ENCODE measurements at places on chromosomes 4 and X.
A peak's percentile ranks its signal among the peaks of the same experiment; 100 is the strongest.

DNA sequence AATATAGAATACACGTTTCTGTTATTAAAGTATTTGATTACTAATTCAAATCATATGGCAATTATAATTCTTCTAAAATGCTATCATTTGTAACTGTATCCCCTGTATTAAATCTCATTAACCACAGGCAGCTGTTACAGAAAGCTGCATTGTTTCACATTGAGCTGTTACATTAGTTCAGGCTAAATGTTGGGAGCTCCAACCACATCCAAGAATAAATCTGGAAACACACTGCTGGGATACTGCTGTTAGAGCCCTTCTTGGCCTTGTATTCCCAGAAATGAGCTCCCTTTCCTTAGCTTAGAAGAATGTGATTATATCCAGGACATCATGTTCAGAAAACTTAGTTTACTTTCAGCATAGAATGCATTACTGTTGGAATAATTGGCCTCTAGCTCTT is 48.2 kb downstream of the GUCY1B1 start:
- no peak for DNase-seq

DNA sequence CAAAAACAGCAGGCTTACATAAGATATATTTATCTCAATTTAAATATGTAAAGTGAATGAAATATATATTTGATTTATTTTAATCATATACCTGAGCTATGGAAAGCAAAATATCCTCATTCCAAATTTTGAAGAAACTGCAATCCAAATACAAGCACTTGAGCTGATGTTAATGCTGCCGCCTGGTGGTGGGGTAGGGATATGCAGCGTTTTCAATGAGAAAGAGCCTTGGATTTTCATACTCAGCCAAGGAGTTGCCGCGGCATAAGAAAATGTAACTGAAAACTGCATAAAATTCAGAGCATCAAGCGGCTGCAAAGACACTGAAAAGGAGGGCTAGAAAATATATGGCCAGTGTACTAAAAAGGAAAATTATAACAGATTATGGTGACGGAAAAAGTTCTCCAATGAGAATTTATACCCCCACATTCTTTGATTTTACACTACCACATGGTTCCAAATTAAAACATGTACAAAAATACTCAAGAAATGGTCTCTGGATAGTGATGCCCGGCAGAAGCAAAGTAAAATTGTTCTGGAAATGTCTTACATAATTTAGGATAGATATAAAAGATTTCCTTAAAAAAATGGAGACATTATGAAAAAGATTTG is 660.3 kb upstream of the PITX2 start:
- DNase-seq, result peak; percentile 12

DNA sequence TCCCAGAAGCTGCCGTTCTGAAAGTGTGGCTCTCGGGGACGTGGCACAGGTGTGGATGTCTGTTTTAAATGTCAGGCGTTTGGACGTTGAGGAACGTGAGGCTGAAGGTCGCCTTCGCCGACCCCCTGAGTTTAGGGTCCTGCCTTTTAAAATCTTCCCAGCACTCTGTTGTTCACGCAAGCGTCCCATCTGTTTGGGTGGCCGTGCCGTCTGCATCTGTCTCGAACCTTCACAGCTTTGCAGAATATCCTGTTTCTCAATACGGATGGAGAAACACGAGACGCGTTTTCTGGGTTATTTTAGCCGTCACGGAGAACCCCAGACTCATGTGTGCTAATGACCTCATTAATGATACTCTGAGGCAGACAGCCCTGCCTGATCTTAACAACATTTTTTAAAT is 31.5 kb downstream of the SHOX start:
- no peak for DNase-seq

DNA sequence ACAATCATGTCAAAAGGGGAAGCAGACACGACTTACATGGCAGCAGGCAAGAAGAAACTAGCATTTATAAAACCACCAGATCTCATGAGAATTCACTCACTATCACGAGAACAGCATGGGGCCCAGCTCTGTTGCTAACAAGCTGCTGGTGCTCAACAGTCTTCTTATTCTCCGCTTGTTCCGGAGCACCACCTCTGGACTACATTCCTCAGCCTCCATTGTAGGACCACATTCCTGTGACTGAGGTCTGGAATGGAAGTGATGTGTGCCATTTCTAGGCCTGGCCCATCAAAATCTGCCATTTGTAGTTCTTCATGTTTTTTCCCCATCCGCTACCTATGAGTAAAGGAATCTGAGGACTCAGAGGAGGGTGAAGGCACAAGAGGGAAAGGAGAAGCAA is 111.5 kb upstream of the PTCHD1 start:
- no peak for DNase-seq

- DNase-seq, result no peak
Measured at GRCh38 chr4:79609817-79610216, 201.8 kb upstream of the GK2 start.

GRCh38 chrX:38109042-38109898 is 102.9 kb downstream of the SYTL5 start:
- no peak for DNase-seq

DNA sequence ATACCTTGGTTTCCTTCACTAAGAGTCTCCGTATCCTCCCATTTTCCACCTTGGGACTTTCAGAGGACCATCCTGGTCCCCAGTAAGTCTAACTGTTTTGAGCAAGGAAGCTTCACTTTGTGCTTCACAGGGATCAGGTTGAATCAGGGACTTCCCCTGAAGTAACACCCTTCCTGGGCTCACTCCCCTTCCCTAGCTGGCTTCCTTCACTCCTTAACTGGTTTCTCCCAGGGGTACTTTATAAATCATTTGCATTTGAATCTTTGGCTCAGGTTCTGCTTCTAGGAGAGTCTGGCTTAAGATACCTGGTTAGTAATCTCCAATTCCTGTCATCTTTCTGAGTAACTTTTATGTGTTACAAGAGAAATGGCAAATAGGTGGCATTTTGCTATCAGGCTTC is 24.5 kb upstream of the GRIA2 start:
- DNase-seq, result no peak

DNA sequence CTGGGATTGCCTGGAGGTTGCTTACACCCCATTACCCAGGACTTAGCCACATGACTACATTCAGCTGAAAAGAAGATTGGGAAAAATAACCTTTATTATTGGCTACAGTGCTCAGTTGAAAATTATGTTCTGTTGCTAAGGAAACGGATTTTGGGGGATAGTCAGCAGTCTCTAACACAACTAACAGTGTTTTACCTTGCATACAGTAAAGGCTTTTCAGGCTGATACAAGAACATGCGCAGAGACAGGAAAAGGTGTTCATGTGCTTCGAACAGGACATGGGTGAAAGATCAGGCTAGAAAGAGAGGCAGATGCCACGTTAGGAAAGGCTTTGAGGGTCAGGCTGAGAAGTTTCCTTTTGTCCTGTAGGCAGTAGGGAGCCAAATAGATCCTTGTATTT is 14.8 kb upstream of the RHOH start:
- no peak for DNase-seq

DNA sequence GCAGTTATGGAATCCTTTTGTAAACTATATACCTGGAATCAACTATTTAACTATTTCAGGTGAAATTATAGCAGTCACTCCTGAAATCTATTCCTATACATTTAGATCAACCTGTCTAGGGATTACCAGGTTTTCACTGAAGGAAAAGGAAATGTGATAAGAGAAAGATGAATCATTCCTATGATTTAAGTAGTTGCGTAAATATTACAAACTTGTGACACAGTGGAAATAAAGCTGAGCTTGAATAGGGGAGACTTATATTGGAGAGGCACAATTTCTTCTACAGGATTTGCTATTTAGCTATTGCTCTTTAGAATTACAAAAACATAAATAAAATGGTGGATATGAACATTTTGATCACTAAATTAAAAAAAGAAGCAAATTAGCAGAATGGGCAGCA is 284.1 kb upstream of the EPHA5 start:
- no peak for DNase-seq

GRCh38 chr4:68693325-68694075 is 23.0 kb upstream of the UGT2B15 start:
- DNase-seq, result no peak

GRCh38 chr4:124487651-124488050 is 224.9 kb downstream of the ANKRD50 start:
- DNase-seq, result no peak

Data from HuH-7.5 (cell line).